ENCODE measurements at places on chromosomes 7 and 10. TPM values are rescaled to one million over a fixed set of nuclear protein-coding genes. Genes with fewer than 3 reads are reported as not detected.

GRCh38 chr10:74078037-74078436 lies 72.6 kb downstream of the AP3M1 start:
- no peak for DNase-seq

The TMEM26 gene
- total RNA-seq, result 0.95 TPM

GRCh38 chr10:126734015-126734414 lies 63.5 kb upstream of the C10orf90 start:
- DNase-seq, result no peak

DNA sequence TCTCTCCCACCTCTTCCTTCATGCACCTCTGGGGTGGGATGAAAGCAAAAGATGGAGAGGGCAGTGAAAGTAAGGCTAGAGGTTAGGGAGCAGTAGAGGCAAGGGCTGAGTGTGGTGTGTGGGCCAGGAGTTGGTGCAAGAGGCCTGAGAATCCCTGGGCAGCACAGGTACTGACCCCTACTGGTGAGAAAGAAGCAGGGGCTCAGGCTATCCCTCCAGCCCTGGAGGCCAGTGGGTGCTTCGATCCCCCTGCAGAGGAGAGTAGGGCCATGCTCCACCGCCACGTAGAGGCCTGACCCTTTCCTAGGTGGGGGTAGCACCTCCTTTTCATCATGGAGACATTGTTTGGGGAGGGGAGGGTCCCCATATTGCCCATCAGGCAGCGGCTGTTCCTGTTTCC lies 9.8 kb downstream of the CDHR1 start:
- DNase-seq, result no peak

The PRRT4 gene
- total RNA-seq, result 2.7 TPM

The IL2RA gene
- 3.8 TPM for total RNA-seq

Data from Right ventricle myocardium inferior (tissue), 1 donor.